NCI-H82 (cell line): ENCODE measurements at places on chromosomes 4 and X.
A peak's percentile ranks its signal among the peaks of the same experiment; 100 is the strongest.

GRCh38 chrX:139720979-139721378 lies 13.0 kb upstream of the MCF2 start:
- DNase-seq, result no peak

- DNase-seq, result no peak
These were observed 123.2 kb downstream of the RBM47 start for GRCh38 chr4:40506492-40506891.

- DNase-seq, result peak; percentile 1
These were observed 1.3 kb downstream of the GABRE start for GRCh38 chrX:151973060-151973661.

DNA sequence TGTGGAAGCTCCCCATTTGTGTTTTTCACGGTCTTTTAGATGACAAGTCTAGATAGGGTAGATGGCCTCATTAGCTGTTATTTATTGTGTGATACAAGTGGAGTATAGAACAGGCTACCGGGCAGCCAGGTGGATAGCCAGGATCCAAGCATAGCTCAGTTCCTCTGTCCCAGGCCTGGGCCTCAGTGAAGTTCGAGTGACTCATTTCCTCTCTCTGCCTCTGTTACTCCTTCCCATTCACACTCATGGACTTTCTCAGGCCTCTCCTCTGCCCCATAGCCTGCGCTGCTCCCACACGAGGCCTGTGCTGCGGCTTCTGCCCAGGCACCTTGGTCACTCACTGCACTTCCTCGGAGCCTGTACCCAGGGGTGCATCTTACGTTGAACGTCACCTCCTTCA lies 54.5 kb downstream of the TENM3 start:
- no peak for DNase-seq

DNA sequence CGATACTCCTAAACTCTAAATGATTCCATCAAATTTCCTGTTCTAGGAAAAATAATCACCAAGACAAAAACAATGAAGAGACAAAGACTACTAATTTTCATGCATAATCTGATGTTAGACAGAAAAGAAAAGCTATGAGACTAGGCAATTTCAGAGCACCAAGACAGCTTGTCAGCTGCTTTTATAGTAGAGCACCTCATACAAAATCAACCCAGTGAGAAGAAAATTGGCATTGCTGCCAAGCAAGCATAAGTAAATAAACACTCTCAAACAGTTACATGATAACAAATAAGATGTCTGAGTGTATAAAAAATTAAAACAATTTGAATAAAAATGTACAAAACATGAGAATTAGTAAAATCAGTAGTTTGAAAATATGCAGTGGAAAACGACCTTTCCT lies 1544.6 kb downstream of the C4orf33 start:
- no peak for DNase-seq

DNA sequence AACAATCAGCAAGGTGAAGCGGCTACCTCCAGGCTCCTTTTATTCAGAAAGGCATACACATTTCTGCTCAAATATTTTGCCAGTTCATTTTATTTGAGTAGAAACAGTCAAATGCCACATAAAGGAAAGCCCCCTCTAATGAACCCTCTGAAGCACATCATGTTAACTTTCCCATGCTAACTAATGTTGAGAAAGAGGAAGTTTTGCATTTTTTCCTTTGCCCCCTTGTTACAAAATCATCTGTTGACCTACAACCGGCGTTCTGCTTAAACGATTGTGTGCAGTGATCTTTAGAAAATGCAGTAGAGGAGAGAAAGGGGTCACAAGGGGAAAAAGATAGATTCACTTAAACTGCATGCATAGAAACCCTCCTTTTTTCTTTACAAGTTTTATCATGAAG lies 25.2 kb upstream of the ATXN3L start:
- no peak for DNase-seq

- DNase-seq, result peak; percentile 29
These were observed 902 bp upstream of the LARP1B start for GRCh38 chr4:128060121-128060698.

DNA sequence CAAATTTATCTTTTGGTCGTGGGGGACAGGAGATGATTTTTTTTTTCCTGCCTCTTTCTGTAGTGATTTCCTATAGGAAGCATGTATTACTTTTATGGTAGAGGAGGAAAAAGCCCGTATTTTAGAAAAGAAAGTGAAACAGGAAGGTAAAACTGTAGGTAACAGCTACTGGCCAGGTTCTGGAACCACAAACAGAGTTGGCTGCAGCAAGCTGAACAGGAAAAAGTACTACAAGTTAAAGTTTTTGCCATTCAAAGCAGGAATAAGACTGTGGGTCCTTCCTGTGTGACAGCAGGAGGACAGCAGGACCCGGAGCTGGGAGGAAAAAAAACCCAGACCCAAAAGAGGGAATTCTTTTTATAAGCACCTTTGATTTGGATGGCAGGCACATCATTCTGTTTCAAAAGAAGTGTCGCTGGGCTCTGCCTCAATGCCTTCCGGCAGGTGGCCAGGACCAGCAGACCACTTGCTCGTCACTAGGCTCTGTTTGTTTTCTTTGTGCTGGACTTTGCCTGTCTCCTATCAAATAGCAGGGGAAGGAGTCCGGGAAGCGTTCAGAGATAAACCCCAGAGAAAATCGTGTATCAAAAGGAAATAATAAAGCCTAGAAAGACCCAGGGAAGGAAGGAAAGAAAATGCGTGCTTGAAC lies 277.9 kb downstream of the ADGRA3 start:
- DNase-seq, result no peak

GRCh38 chr4:79294064-79294463 lies 31.8 kb downstream of the NAA11 start:
- DNase-seq, result no peak

GRCh38 chr4:11970754-11971153 lies 542.1 kb upstream of the HS3ST1 start:
- DNase-seq, result no peak

DNA sequence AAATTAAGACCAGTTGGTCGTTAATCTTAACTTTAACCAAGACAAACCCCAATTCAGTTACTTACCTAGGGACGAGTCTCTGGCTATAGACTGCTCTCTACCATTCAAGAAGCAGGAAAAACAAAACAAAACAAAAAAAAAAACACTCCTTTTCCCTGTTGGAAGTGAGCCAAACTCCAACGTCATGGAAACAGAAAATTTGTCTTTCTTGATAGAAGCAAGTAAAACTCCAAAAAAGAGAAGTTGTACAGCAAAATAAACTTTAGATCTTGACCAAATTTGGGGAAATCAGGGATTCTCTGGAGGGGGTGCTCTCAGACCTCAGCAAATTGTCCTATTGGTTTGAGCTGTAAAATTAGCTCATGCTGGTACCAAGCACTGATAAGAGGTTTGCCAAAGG lies 3.7 kb downstream of the CNGA1 start:
- DNase-seq, result no peak

DNA sequence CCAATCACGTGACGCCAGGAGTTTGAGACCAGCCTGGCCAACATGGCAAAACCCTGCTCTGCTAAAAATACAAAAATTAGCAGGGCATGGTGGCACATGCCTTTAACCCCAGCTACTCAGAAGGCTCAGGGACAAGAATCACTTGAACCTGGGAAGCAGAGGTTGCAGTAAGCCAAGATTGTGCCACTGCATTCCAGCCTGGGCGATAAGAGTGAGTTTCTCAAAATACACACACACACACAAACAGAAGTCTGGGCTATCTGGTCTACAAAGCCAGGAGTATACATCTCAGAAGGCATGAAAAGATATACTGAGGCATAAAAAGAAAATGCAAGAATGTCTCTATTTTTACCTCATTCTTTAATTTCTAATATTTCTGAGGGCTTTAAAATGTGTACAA lies 11.3 kb downstream of the YTHDC1 start:
- DNase-seq, result no peak

DNA sequence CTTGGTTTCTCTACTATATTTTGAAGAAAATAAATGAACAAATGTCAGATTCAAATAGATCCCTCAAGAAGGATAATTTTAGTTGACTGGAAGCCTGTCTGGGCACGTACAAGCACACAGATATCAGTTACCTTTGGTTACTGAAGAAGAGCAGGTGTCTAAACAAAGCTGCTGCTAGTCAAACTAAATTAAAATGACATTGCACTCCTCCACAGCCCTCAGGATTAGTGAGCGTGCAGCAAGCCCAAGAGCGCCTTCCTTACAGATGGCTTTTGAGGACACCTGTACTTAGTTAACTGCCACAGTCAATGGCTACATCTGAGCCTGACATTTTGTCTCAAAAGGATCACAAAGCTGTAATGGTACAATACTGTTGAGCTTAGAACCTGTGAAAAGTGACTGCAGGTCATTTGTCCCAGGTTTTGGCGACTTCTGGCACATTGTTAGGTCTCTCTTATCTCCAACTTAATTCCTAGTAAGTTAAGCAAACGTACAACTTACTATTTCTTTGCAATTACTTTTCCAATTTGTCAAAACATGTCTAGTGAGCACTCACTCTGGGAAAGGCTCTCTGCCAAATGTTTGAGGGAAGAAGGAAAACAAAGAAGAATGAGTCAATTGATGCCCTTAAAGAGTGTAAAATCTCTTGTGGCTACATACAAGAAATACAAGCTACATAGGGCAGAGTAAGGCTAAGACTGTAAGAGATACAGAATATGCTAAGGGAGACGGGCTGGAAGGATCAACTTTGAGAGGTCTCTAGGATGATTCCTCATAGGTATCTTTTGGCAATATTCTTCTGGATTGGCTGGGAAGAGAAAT lies 25.6 kb upstream of the DAPP1 start:
- DNase-seq, result peak; percentile 66

DNA sequence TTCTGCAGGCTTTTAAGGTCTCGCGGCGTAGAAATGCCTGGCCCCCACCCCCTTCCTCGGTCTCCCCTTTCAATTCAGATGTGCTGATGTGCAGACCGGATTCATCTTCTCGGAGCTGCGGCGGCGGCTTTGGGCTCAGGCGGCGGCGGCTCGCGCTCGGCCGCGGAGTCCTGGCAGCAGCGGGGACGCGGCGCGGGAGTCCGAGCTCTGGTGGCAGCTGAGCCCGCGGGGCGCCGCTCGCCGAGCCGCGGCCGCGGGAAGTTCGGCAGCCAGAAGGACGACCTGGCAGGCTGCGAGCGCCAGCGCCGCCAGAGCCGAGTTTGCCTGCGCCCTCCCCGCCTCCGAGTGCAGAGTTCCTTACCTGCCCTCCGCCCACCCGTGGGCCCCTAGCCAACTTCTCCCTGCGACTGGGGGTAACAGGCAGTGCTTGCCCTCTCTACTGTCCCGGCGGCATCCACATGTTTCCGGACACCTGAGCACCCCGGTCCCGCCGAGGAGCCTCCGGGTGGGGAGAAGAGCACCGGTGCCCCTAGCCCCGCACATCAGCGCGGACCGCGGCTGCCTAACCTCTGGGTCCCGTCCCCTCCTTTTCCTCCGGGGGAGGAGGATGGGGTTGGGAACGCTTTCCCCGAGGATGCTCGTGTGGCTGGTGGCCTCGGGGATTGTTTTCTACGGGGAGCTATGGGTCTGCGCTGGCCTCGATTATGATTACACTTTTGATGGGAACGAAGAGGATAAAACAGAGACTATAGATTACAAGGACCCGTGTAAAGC lies 448 bp downstream of the TLL1 start:
- peak; percentile 43 for DNase-seq

DNA sequence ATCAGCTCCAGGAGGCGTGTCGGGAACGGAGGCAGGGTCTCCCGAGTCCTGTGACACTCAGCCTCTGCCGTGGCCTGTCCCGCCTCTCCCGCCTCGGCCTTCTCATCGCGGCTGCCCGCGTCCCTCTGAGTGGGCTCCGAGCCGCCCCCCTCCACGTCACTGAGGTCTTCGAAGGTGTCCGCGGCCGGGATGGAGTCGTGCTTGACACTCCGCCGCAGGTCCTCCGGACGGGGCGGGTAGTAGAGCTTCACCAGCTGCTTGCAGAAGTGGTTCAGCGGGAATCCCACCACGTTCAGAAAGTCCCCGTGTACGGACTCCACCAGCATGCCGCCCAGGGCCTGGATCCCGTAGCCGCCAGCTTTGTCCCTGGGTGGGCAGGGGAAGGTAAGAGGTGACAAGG lies 25.0 kb downstream of the ASMTL start:
- DNase-seq, result no peak

- no peak for DNase-seq
These were observed 5.3 kb downstream of the VAMP7 start for GRCh38 chrX:155886409-155886808.

DNA sequence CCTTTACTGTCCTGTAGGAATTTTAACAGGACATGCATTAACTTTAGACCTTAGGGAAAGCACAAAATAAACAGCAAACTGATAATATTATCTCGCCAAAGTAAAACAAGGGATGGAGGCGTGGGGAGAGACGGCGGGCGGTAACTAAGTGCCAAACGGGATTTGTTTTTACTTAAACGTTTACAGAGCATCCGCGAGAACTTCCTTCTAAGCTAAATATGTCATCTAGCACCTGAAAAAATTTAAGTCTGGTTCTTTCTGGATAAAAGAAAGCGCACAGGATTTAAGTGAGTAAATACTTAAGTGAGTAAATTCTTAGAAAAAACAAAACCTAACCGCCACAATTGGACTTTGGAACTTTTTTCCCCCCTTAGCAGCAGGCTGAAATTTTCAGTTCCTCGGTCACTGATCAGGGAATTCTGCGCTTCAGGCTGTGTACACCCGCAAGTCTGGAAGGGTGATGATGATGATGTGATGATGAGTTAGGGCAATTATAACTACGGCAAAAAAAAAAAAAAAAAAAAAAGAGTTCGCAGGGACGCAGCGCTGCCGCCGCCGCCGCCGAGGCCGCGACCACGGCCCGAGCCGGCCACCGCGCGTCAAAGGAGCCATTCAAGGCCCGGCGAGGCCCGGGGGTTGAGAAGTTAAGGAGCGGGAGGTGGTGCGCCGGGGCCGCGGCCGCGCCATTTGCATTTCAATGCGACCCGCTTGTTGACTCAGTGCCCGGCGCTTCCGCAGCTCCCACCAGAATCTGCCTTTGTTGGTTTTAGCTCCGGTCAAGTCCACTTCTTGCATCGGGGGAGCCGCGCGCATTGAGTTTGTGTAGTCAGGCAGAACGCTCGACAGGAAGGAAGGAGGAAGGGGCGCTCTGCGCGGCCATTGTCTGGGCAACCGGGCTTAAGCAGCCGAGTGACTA lies 108.8 kb downstream of the SPRY1 start:
- peak; percentile 76 for DNase-seq

DNA sequence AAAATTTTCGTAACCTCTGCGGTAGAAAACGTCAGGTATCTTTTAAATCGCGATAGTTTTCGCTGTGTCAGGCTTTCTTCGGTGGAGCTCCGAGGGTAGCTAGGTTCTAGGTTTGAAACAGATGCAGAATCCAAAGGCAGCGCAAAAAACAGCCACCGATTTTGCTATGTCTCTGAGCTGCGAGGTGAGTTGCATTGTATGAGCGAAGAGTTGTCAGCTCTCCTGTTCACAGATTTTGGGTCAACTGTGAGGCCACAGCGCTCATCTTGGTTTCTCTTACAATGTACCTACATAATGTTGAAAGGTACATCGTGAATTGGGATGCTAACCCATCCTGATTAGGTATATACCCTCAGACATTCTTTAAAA lies 486 bp downstream of the CLCN3 start:
- DNase-seq, result peak; percentile 41

- no peak for DNase-seq
These were observed 14.3 kb downstream of the PAICS start for GRCh38 chr4:56450342-56450741.
